Stomach (tissue), 19 donors: ENCODE measurements at places on chromosomes 2 and 18.

GRCh38 chr2:26008851-26009566 is 24.9 kb upstream of the RAB10 start:
- peak; percentile 73 for DNase-seq

- no peak for DNase-seq
These were observed 212.6 kb downstream of the INSIG2 start for GRCh38 chr2:118300832-118301231.

DNA sequence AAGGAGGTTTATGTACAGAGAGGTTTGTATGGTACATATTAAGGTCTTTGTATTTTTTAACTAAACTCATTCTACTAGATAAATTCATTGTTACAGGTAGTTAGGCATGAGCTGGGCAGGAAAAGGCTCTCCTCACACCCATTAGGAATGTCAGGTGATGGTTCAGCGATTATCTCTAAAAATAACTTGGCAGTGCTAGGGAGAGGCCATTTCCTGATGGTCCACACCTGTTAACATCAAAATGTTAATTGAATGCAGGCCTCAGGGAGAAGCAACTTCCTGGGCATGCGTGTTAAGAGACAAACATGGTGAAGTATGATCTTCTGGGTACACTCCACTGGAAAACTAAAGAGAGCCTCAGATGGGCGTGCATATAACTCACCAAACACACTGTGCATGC is 73.6 kb downstream of the ARL6IP6 start:
- DNase-seq: peak; percentile 10

GRCh38 chr2:53473236-53473635 is 294.4 kb upstream of the CHAC2 start:
- no peak for DNase-seq

DNA sequence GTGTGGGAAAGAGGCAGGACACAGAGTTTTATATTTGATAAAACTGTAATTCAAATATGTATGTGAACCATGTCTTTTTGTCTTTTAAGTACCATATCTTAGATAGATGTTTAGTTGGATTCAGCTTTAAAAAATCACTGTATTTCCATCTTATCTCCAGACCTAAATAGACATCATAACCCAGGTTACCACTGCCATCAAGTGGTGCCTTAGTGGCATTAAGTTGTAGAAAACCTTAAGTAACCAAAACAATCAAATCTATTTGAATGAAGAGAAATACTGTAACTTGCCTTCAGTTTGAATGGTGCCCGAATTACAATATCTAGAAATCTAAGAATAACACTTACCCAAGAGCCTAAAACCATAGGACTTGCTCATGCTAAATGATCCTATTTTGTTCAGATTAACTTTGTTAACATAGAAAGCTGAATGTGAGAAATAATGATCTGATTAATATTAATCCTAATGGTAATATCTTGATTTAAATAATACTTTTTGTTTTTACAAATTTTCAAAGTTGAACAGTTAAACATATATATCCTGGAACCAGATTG is 92.5 kb upstream of the MAP2 start:
- no peak for DNase-seq

DNA sequence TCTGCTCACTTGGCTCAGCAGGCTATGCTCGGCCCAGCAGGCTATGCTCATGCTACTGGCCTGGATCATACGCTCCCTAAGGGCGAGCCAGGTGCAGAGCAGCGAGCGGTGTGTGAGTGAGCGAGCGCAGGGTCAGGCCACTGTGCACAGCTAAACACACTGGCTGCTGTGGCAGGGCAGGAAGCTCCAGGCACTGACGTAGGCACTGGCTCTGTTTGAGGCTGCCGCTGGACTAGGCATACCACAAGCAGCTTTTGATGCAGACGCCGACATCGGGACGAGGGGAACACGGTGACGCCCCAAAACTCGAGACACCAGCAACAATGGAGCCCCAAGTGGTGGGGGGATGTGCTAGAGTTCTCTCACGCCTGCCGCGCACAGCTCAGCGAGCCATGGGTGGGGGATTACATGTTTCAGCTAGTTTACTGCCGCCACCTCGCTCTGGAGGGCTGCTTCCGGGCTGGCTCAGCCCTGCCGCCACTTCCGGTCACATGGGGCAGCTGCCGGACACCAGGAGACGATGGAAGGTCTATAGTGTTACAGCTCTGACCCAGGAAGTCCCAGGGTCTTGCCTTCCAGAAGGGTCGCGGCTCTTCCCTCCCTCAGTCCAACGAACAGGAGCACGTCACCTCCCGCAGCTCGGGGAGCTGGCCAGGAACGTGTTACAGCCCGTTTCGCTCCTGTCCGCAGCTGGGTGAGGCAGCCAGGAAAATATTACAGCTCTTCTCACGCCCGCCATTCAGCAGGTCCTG is 1176.9 kb upstream of the LRRTM1 start:
- no peak for DNase-seq

- DNase-seq: no peak
These were observed 260.0 kb upstream of the ID2 start for GRCh38 chr2:8421658-8422449.

DNA sequence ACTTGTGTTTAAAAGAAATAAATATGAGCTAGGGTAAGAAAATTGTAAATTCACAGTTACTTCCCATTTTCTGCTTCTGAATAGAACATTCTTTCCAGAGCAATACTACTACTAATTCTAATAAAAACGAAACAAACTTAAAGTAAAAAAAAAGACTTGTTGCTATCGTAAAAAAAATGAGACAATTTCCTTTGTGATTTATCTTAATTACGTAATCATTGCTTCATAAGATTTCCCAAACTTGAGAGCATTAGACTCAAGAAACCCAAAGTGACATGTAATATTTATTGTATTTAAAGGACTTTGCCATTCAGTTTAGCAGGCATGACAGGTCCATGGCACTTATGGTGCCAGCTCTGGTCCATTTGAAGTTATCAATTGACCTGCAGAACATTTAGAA is 153.8 kb downstream of the AQP4 start:
- no peak for DNase-seq

- no peak for DNase-seq
These were observed 33.9 kb downstream of the SLC4A3 start for GRCh38 chr2:219661197-219661954.

GRCh38 chr2:206160125-206160806 is 571 bp downstream of the EEF1B2 start:
- DNase-seq: peak; percentile 82

DNA sequence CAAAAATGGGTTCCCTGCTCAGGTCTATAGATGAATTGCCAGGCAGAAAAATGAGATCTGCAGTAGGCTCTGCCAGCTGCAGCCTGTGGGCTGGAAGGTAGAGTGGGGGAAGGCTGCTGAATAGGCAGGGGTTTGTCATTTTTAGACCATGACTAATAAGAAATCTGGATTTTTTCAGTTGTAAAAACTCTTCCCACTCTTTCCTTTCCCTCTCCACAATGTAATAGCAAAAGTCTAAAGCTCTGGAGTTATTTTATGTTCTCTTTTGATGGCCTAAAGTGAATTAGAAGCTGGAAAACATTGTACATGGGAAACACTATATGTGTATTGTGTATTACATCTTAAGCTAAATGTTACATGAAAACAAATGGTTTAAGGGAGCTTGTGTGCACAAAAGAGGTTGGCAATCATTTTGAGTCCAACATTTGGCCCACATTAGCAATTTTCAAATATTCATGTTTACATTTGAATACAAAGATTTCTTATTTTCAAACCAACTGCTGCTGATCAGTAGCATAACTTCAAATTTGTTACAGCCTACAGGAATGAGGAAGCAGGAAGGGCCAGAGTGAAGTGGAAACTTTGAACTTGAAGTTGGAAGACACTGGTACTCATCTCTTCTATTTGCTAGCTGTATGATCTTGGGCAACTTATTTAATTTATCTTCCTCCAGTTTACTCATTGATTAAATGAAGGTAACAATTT is 407.1 kb downstream of the SLC4A3 start:
- no peak for DNase-seq

- no peak for DNase-seq
These were observed 84.5 kb upstream of the SLC1A4 start for GRCh38 chr2:64904413-64905329.

GRCh38 chr2:69685321-69686048 is 41.9 kb upstream of the AAK1 start:
- DNase-seq: peak; percentile 85

- peak; percentile 69 for DNase-seq
These were observed 759 bp upstream of the ACTR1B start for GRCh38 chr2:97664636-97664970.

DNA sequence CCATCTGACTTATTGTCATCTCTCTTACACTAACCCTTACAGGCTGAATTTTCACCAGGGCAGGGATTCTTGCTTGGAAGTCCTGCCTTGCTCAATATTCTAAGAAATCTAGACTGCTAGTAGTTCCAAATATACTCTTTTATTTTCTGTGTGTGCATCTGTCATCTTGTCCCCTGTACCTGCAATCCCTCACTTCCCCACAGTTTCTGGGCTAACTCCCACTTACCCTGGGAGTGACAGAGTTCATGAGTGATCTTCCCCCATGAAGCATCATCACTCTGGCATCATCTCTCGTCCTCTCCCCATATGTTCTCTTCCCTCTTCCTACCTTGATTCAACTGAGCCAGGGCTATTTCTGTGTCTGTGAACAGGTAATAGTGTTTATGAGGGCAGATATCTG is 35.7 kb downstream of the HNMT start:
- DNase-seq: no peak

DNA sequence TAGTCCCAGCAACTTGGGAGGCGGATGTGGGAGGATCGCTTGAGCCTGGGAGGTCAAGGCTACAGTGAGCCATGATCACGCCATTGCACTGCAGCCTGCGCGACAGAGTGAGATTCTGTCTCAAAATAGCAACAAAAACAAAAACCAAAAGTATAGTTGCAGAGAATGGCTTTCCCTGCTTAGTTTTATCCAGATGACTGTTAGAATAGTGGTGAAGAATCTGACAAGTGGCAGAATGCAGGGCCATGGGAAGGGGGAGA is 53.8 kb downstream of the NEDD4L start:
- DNase-seq: no peak

- DNase-seq: no peak
These were observed 35.8 kb downstream of the HIBCH start for GRCh38 chr2:190283783-190284182.

- DNase-seq: no peak
These were observed 38.4 kb downstream of the LONRF2 start for GRCh38 chr2:100283724-100284501.

DNA sequence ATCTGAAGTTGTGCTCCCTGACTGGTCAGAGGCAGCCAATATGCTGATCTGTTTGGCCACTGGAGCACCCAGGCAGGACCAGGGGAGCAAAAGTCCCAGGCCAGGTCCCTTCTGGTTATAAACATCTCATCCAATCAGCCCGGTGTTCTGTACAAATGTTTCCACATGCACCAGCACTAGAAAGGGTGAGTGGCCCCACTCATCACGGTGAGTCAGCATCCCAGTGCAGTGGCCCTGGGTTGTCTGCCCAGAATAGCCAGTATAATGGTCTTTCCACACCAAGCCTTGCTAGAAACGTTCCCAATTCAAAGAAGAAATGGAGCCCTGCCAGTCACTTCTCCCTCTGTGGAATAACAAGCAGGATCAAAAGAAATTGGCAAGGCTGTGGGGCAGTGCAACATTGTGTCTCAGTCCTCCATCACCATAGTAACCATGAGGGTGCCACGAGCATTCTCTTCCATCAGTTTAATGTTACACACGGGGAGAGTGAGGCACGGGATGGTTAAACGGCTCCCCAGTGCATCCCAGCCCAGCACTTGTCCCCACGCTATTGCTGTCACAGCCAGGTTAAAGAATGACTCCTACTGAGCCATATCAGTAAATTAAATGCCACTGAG is 174.9 kb downstream of the SEPTIN10 start:
- no peak for DNase-seq

- DNase-seq: no peak
These were observed 85.1 kb downstream of the ACSL3 start for GRCh38 chr2:222945887-222946286.

- no peak for DNase-seq
These were observed 28.8 kb upstream of the NEDD4L start for GRCh38 chr18:58015065-58015780.

GRCh38 chr2:96541398-96542152 is 5.0 kb downstream of the ARID5A start:
- no peak for DNase-seq

GRCh38 chr2:178536037-178536436 is 55.8 kb downstream of the PLEKHA3 start:
- no peak for DNase-seq

- DNase-seq: no peak
These were observed 266.9 kb upstream of the GULP1 start for GRCh38 chr2:188024811-188025210.

DNA sequence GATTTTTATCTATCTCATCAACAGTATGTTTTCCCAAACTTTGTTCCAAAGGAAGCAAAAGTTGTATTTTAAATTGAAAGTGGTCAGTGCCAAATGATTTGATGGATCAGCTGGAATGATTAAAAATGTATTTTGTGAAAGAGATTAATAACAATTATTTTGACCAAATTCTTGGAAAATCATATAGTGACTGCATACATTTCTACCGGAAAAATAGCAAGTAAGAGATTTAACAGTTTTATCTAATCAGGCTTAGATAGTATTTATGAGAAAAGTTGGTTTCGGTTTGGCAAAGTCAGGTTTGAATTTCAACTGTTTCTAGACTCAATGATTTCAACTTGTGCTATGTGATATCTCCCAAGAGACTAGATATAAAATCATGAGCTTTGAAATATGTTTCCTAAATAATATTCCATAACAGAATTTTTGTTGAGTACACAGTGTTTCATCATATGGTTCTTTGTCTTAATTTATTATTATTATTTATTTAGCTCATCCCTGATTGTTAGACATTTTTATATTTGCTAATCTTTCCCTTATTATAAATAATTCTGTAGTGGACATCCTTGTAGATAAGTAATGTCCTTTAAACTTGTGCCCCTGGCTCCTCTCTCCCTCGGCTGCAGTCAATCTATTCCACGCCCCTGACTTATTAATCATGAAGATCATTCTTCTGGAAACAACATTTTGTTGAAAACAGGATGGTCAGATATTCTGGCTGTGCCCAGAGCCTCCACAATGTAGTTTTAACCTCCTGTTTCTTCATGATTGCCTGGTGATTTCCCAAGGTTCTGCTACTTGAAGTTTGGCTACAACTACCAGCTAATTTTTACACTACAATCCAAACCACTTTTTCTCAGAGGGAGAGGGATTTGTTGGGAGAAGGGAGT is 520.7 kb upstream of the TCF4 start:
- DNase-seq: no peak

DNA sequence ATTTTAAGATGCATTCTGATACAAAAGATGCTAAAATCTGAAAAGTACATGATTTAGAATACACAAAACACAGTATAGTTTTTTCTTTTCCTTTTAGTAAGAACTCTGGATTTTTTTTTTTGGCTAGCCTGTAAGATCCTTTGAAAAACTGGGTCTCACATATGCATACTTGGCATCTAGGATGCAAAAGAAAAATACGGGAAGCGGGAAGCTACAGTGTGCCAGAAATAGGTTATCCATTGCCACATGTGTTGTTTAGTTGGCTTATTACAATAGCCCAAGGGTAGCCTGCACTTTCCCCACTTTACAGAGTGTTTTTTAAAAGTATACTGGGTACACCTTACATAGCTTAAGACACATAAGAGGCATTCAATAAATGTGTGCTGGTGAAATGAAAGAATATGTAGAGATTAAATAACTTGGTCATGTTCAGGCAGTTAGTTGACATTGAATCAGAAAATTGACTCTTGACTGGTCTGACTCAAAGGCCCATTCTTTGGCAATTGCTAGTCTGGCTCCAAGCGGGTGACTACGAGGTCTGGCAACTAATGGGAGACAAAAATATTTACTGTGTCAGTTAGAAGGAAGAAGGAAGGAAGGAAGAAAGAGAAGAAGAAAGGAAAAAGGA is 286.8 kb upstream of the TRIB2 start:
- no peak for DNase-seq
